ENCODE measurements at places on chromosomes 7 and 10. TPM values are rescaled to one million over a fixed set of nuclear protein-coding genes. Genes with fewer than 3 reads are reported as not detected.

PIP gene
- not detected for total RNA-seq

NKX6-2 gene
- not detected for total RNA-seq

PPP1R3C gene
- 124 TPM for total RNA-seq

HELLS gene
- 23.5 TPM for total RNA-seq
